Occipital lobe (tissue), 3 donors: ENCODE measurements at places on chromosomes 4 and X. TPM values are rescaled to one million over a fixed set of nuclear protein-coding genes. Genes with fewer than 3 reads are reported as not detected.

WAS gene
- total RNA-seq, result 0.16 TPM

HSFX4 gene
- not detected for total RNA-seq

SORBS2 gene
- total RNA-seq, result 66.8 TPM

SPANXA2 gene
- total RNA-seq, result not detected
